Islet precursor cell (in vitro differentiated cells): ENCODE measurements at places on chromosomes 7 and 10.

DNA sequence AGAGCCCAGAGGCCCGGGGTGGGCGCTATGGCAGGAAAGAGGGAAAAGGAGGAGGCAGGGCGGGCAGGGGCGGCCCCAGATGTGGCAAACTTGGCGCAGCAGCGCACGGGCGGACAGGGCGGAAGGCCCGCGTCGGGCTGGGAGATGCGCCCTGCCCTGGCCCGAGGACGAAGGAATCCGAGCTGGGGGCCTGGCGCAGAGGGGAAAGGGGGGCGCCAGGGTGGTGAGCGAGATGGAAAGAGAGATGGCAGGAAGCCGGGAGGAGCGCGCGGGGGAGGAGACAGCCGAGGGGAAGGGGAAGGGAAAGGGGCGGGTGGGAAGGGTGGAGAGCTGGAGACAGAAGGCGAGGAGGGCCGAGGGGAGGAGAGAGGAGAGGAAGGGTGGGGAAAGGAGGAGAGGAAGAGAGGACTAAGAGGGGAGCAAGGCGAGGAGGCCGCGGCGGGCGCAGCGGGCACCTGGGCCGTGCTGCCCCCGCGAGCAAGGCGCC is at the start of gene MARVELD1:
MARVELD1 (plus strand) TSS at position 392 of the 487 bp plus-strand sequence. CDS start 147 bp downstream, outside the sequence.
- DNase-seq = peak; percentile 90

GRCh38 chr7:151150388-151150787 is 17.1 kb downstream of the GBX1 start:
- DNase-seq = peak; percentile 22

- no peak for DNase-seq
Observed at GRCh38 chr7:84821671-84822534, 365.0 kb downstream of the SEMA3D start.

DNA sequence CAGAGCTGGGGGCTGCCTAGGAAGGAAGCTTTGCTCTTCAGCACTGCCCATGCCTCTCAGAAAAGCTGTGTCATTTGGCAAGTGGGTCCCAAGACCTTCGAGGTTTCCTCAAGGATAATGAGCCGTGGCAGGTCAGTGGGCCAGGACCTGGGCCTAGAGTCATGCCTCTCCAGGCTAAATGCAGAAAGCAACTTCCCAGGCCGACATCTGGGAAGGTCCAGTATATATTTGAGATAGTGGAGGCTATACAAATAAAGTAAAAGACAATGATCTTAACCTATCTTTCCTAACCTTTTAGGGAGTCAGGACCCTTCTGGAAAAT is 2.4 kb upstream of the HOXA10 start:
- no peak for DNase-seq

GRCh38 chr7:11436316-11436715 is 395.7 kb downstream of the THSD7A start:
- DNase-seq = no peak

- no peak for DNase-seq
Observed at GRCh38 chr10:120085096-120085796, 192.7 kb downstream of the SEC23IP start.

DNA sequence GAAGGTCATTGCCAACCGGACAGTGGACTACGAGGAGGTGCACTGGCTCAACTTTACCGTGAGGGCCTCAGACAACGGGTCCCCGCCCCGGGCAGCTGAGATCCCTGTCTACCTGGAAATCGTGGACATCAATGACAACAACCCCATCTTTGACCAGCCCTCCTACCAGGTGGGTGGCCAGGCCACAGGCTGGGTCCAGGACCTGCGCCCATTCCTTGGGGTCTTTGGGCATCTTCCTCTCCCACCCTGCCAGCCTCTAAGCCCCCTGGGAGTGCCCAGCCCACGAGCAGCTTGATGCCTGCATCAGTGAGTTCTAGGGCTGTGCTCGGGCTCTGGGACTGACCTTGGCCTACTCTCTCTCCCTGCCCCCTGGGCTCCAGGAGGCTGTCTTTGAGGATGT is 25.8 kb upstream of the VSIR start:
- no peak for DNase-seq

GRCh38 chr10:34716958-34717357 is 98.1 kb downstream of the PARD3 start:
- DNase-seq = no peak

DNA sequence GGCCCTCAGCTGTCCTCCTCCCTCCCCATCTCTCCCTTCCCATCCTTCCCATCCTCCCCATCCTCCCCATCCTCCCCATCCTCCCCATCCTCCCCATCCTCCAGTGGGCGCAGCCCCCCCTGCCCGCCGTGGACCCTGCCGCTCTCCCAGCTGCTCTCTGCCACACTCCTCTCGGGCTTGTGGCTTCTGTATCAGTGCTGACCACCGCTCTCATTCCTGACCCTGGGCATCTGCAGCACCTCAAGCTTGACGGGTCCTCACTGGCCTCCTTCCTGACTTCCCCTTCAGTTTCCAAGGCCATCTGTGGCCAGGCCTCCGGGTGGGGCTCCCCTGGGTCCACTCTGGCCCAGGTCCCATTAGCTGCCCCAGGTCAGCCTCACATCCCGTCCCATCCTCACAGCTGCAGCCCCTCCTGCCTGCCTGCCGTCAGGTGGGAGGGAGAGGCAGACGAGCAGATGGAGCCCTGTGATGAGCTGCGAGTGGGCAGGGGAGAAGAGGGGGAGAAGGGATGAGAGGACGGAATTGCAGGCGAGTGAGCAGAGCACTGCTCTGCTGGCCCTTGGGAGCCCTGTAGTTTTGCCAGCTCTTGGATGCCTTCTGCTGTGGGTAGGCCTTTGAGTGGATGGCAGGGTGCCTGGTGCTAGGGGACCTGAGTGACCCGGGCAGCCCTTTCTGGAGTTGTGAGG is 35.7 kb downstream of the LHPP start:
- DNase-seq = no peak

DNA sequence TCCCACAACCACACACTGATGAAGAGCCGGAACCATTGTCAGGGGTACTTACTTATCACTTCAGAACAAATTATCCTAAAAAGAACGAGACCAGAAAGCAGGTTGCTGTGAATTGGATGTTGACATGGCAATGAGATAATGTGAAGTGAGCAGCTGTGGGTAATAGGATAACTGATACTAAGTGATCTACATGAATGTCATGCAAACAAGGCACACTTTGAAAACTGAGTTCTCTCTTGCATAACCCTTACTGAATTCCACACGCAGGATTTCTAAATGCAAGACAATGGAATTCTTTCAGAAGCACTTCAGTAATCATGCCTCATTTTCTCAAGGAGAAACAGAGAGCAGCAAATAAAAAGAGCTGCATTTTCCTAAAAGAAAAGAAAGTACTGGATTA is 242.5 kb upstream of the TMEM229A start:
- no peak for DNase-seq

GRCh38 chr7:36506820-36507219 is 117.2 kb downstream of the ANLN start:
- DNase-seq = peak; percentile 78

DNA sequence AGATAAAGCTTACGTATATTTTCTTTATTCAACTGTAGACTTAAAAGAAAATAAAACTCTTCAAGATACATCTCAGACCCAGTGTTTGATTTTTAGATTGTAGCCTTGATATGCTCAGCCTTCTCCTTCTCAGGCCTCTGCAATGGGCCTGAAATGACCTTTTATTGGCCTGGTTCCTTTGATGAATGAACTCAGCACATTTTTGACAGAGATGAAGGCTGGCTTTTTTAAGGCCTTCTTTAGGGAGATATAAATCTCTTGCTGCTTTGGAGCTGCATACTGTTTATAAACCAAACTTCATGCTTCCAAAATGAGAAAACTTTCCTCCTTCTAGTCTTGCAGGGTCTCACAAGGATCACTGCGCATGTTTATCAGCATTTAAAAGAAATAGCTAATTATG is 1049.8 kb downstream of the LRMDA start:
- DNase-seq = no peak

GRCh38 chr10:72038458-72039001 is 49.8 kb downstream of the SPOCK2 start:
- peak; percentile 87 for DNase-seq

GRCh38 chr7:29288181-29289091 is 93.9 kb downstream of the CHN2 start:
- DNase-seq = no peak

- DNase-seq = no peak
Observed at GRCh38 chr7:34361663-34362250, 296.3 kb upstream of the NPSR1 start.

GRCh38 chr10:83943049-83943448 is 196.3 kb upstream of the GHITM start:
- DNase-seq = no peak

GRCh38 chr10:128078136-128078969 is 47.9 kb downstream of the MKI67 start:
- DNase-seq = peak; percentile 75

DNA sequence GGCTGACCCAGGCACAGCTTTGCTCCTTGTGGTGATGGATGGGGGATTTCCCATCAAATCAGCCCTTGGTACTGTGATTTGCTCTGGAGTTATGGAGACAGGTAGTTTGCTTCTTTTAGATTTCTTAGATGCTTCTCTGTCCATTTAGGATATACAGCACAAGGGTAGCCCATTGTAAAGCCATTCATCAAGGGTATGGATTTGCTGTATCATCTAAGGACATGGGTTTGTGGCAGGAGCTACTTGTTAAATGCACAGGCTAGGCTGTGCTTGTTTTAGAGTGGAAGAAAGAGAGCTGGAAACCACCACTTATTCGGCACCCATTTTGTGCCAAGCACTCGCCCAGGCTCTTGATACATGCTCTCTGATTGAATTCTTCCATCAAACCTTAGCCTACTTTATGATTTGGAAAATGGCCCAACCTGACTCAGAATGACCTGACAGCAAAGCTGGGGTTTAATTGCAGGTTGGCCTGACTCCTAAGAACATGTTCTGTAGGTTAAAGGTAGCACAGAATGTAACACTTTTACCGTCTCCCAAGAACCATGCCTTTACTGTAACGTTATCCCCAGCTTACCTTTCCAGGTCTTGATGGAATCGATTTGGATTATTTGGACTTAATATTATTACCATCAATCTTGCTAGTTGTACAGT is 168.0 kb downstream of the SNX10 start:
- DNase-seq = no peak

DNA sequence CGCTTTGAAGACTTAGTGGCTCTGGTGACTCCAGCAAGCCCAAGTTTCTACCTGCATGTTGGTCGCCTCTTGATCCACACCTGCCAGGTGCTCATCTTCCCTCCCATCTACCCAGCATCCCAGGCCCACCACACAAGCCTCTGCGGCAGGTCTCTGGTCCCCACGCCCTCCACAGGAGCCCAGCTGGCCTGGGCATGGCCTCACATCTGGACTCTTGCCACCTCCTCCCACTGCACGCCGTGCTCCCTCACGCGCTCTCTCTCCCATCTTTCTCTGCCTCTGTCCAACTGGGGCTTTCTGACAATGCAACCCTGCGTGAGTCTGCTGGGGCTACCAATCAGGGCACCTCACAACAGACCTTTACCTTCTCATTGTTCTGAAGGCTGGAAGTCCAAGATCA is 50.2 kb upstream of the FGFR2 start:
- no peak for DNase-seq

- DNase-seq = peak; percentile 63
Observed at GRCh38 chr10:99993701-99994689, 15.8 kb downstream of the DNMBP start.

- DNase-seq = no peak
Observed at GRCh38 chr10:49309691-49310411, 10.9 kb downstream of the C10orf71 start.
